ENCODE measurements at places on chromosomes 5 and 9.
A peak's percentile ranks its signal among the peaks of the same experiment; 100 is the strongest.

- DNase-seq: no peak
Observed at GRCh38 chr5:151347369-151347768, at the start of gene SLC36A2. Gene SLC36A2, minus strand, starts transcription at chr5:151347559. Its CDS starts 99 bp downstream, at chr5:151347460.

DNA sequence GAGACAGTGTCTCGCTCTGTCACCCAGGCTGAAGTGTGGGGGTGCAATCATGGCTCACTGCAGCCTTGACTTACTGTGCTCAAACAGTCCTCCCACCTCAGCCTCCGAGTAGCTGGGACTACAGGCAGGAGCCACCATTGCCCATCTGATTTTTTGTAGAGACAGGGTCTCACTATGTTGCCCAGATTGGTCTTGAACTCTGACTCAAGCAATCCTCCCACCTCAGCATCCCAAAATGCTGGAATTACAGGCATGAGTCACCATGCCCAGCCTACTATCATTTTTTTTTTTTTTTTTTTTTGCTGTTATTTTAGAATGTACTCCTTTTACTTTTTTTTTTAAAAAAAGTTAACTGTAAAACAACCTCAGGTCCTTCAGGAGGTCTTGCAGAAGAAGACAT is 449.0 kb downstream of the CCDC171 start:
- DNase-seq: peak; percentile 33

DNA sequence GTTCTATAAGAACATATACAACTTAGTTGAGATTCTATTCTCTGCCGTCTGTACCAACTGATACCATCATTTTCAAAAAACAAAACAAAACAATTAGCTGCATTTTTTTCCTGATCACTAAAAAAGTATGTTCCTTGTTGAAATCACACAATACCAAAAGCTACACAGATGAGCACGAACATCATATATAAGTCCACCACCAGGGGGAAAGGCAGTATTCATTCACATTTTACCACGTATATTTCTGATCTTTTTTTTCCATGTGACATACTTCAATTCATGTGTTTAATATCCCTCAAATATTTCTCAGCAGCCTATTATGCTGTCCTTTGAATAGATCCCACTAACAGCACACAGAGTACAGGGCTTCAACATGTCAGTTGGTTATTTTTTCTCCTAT is 40.6 kb downstream of the IRX2 start:
- DNase-seq: no peak

- DNase-seq: no peak
Observed at GRCh38 chr9:124929464-124929863, 11.4 kb downstream of the GOLGA1 start.

GRCh38 chr5:56366986-56367385 is 133.9 kb upstream of the ANKRD55 start:
- no peak for DNase-seq

DNA sequence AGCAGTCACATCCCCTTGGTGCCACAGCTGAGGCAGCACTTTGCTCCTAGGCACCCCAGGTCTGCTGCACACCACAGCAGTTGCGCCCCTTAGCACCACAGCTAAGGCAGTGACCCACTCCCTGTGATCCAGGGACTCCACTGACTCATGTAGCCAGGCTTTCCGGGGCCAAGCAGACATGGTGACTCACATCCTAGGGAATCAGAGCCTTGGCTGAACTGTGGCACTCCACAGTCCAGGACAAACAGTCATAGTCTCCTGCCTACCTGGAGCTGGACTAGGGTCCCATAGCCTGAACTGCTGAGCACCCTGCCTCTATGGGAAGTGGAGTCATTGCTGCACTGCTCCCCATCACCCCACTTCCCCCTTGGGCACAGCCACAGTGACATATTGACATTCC is 338.7 kb downstream of the NPR3 start:
- peak; percentile 94 for DNase-seq

DNA sequence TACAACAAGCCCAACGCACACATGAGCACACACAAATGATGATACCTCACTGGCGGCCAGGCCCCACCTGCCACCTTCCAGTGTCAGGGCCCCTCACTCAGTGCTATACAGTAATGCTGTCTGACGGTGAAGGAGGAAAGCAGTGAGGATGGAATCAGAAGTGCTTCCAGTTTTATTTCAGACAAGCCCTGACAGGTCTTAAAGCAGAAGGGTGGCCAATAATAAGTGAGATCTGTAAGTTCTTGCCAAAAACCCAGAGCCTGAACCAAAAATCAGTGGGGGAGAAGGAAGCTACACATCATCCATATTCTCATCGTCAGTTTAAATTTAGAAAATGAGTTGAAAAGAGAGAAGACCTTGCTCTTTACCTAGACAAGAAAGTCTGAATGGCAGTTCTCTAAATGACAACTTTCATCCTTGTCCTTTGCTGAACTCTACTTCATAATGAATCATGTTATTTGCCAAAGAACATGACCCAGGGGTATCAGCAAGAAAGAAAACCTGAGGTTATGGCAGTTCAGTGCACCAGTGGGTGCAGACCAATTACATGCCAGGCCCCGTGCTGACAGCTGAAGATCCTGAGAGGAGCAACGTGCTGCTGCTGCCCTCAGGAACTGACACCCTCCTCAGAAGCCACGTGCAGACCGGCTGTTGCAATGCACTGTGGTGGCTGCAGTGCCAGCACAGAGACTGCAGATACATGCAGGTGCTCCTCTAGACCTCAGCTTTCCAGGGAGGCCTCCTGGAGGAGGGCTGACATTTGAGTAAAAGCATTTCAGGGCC is 118.7 kb downstream of the DROSHA start:
- no peak for DNase-seq

DNA sequence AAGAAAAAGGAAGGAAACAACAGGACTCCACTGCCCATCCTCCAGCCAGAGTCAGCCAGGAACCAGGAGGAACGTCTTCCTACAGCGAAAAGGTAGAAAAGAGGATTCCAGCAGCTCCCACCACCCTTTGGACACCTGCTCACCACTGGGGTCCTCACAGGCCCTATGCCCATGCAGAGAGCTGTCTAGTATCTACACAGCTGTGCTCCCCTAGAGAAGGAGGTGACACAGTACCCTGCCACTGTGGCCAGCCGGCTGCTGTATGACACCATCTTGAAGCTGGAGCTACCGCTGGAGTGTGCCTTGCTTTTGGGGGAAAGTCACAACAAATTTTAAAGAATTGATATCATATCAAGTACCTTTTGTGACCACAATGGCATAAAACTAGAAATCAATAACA is 92.6 kb downstream of the GTF3C4 start:
- DNase-seq: no peak

GRCh38 chr5:148858106-148858505 is 31.7 kb downstream of the ADRB2 start:
- peak; percentile 54 for DNase-seq

GRCh38 chr5:36889264-36889663 is 12.7 kb downstream of the NIPBL start:
- no peak for DNase-seq

- no peak for DNase-seq
Observed at GRCh38 chr5:17455942-17456341, 42.1 kb upstream of the TAF11L2 start.

DNA sequence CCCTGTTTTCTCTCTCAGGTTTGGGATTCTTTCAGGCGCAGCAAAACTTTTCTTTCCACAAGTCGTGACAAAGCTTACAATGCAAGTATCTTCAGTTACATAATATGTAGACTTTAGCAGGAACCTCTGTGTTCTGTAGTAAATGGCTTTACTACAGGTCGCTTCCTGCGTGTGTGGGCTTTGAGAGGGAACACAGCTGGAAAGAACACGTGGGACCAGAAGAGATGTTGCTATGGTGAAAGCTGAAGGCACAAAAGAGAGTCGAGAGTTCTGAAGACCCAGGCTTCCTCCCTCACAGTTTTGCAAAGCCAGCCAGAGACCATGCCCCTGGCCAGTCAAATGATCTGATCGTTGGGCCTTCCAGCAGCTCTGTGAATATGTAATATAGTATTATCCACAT is 4.0 kb downstream of the ANKRD55 start:
- DNase-seq: no peak

DNA sequence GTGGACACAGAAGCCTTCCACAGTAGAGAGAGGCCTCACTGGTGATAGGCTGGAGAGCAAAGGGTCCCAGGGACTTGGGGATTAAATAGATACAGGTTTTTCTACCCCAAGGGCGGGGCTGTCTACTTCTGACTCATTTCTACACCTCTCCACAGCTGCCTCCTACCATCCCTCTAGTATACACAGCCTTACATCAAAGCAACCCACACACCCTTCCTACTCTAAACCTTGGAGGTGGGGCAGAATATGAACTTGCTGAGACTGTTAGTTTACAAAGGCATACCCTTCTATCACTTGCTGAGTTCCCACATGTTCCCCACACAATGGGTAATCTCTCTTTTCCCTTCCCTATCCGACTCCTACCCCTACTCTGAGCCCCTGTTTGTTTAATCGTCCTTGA is 19.9 kb upstream of the PCA3 start:
- DNase-seq: no peak

DNA sequence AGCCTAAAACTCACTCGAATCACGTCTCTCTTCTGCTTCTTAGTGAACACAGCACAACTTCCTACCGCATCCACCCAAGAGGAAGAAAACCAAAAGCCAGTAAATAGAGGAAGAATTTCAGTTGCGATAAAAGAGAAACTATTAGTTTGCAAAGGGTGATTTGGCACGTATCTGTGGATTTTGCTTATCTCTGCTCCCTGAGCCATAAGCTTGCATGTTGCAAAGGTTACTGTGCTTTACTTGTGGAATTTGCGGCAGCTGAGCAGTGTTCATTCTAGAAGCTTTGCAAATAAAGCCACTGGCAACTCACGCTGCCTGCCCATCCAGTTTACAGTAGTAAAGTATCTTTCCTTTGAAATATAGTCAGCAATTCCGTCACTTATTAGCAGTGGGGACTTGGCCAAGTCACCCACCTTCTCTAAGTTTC is 149.0 kb upstream of the PCA3 start:
- DNase-seq: no peak

- DNase-seq: no peak
Observed at GRCh38 chr9:122657527-122657926, at the start of gene OR1B1. Gene OR1B1, minus strand, starts transcription at chr9:122657627.

- DNase-seq: no peak
Observed at GRCh38 chr9:135299239-135299590, 180.4 kb upstream of the PPP1R26 start.

- no peak for DNase-seq
Observed at GRCh38 chr9:121717141-121717991, 65.9 kb downstream of the DAB2IP start.

- DNase-seq: peak; percentile 87
Observed at GRCh38 chr5:14440582-14441431, 140.8 kb upstream of the OTULINL start.

- DNase-seq: no peak
Observed at GRCh38 chr5:146867996-146868708, 10.4 kb downstream of the PPP2R2B start.

- DNase-seq: no peak
Observed at GRCh38 chr9:20408513-20408912, 213.8 kb downstream of the MLLT3 start.

DNA sequence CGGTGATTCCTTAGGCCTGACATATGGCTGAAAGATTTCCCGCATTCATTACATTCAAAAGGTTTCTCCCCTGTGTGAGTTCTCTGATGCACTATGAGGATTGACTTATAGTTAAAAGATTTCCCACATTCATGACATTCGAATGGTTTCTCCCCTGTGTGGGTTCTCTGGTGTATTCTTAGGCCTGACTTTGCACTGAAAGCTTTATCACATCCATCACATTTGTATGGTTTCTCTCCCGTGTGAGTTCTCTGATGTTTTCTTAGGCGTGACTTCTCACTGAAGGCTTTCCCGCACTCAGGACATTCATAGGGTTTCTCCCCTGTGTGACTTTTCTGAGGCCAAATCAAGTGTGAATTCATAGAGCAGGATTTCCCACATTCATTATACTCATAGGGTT is 35.8 kb downstream of the ZNF782 start:
- no peak for DNase-seq

DNA sequence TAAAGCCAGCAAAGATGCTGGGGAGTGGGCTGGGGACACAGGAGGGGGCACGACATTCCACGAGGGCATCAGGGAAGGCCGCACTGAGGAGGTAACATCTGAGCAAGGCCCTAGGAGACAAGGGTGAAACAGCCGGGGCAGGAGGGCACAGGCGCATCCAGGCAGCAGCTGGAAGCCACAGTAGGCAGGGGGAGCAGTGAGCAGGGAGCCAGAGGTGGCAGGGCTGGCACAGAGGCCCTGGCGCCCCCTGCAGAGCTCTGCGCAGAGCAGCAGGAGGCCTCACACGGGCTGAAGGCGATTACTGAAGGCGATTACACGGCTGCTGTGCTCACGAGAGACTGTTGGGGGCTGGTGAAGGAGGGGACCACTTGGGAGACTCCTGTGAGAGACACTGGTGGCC is 15.4 kb downstream of the LMAN2 start:
- no peak for DNase-seq

DNA sequence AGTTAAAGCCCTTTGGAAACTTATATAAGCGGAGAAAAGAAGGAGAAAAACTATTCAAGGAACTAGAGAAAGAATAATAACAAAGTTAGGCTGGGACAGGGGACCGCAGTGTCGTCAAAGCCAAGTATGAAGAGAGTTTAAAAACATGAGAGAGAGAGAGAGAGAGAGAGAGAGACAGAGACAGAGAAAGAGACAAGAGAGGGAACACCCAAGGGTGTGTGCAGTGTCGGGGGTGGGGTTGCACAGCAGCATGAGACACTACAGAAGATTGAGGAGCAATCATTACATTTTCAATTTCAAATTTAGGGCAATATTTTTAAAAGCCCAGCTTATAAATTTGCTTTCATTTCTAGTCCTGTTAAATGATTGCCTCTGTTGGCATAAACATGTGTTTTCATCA is 74.3 kb downstream of the NNT start:
- no peak for DNase-seq

DNA sequence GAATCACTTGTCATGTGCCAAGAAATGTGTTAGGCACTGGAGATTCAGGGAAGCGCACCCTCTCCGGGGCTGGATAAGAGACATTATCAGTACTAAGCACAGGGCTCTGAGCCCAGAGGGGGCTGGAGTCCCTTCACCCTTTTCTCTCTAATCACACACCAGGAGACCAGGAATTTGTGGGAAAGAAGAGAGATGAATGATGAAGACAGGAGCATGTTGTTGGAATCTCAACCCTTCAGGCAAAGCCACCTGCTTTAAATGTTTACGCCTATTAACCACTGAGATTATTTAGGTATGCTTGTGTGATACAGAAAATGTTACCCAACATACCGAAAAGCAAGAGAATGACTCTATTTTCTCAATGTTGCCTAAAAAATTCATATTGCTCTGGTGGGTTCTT is 119.8 kb downstream of the ENTREP1 start:
- DNase-seq: no peak

DNA sequence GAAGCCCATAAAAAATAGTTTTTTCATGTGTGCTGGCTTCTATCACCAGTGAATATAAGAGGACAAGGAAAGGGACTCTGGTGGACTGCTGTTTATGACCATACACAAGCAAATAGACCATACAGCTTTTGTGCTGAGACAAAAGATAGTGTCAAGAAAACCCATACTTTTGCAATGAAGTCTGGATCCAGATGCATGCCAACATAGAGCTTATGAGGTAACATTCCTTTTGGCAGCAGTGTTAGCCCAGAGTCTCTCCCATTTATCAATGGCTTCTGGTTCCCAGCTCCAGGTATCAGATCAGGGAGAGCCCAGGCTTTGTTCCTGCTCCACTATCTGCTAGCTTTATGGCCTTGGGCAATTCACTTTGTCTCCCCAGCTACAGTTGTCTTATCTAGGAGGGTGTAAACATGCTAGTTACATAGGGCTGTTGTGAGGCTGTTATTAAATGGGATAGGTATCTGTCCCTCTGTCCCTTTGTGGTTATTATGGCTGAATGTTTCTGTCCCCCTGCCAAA is 55.6 kb downstream of the CCDC192 start:
- no peak for DNase-seq

Measured in brain microvascular endothelial cell (primary cell).